ENCODE measurements at places on chromosomes 5 and 9. TPM values are rescaled to one million over a fixed set of nuclear protein-coding genes. Genes with fewer than 3 reads are reported as not detected.

CCDC152 gene
- polyA plus RNA-seq = 0.25 TPM

DHX29 gene
- 7.2 TPM for polyA plus RNA-seq

PCDHGA12 gene
- 3.1 TPM for polyA plus RNA-seq

PCDHGC3 gene
- 246 TPM for polyA plus RNA-seq

CACNA1B gene
- 13.6 TPM for polyA plus RNA-seq

DNA sequence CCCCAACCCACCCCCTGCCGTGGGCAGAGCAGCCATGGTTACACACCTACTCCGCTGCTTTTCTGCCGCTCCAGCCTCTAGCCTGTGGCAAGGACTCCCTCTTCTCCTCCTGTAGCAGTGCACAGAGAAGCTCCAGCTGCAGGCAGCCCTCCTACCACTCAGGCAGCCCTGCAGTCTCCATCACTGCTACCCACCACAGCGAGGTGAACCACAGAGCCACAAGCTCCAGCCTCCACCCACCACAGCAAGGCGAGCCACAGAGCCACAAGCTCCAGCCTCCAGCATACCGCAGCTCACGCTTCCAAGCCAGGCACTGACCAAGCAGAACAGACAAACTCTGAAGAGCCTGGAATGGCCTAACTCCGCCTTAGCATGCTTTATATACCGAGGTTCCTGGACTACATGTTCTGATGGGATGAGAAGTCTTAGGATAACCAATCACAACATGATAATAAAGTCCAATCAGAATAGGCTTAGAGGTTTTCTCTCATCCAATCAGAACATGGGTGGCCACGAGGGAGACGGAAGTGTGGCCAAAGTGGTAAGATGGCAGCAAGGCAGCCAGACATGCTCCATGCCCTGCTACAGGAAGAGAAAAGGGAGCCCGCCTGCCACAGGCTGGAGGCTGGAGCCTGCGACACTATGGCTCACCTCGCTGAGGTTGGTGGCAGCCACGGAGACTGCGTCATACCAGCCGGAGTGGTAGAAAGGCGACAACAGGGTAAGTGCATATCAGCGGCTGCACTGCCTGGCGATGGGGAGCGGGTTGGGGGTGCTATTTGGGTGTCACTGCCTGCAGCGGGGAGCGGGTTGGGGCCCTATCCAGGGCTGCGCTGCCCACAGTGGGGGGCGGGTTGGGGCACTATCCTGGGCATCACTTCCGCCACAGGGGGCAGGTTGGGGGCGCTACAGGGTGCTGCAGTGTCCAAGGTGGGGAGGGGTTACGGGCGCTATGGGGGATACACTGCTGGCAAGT lies 75.8 kb upstream of the PCAT7 start:
- DNase-seq = no peak

- no peak for DNase-seq
Observed at GRCh38 chr9:131776473-131776872, 36.6 kb upstream of the RAPGEF1 start.

DNA sequence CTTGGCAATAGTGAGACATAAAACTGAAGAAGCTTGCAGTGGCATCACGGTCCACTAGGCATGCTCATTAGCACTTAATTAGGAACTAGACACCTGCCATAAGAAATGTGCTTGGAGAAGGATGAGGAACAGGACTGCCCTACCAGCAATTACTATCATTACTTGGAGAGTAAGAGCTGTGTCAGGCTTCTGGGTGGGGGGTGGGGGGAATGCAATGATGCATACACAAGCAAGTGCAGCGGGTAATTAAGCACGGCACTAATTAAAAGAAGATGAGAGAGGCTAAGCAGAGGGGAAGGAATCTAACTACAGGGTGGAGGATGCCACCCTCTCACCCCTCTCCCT lies 53.1 kb downstream of the TLE1 start:
- DNase-seq = peak; percentile 68

DNA sequence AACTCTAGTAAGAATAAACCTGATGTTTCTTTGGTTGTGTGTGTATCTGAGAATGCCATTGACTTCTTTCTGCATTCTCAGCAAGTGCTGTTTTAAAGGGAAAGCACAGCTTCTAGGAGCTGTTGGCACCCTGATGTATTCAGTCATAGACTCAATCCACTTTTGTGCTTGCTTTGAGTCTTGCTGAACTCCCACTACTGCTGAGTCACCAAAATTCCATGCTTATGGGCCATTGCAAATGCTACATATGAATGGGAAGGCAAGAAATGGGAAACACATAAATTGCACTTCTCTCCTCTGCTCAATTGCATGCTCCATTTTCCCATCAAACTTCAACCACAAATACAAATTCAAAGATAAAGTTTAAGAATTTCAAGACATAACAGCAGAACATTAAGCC lies 9.8 kb upstream of the FTMT start:
- DNase-seq = no peak
